ENCODE measurements at places on chromosomes 16 and 17. TPM values are rescaled to one million over a fixed set of nuclear protein-coding genes. Genes with fewer than 3 reads are reported as not detected.

ARHGAP44 gene
- total RNA-seq = 1.2 TPM

PRSS36 gene
- 2.3 TPM for total RNA-seq

RAB26 gene
- total RNA-seq = 13.4 TPM

OMG gene
- total RNA-seq = not detected

VMO1 gene
- 0.58 TPM for total RNA-seq

SCNN1G gene
- total RNA-seq = not detected

STH gene
- not detected for total RNA-seq

NPW gene
- 0.91 TPM for total RNA-seq

INO80E gene
- total RNA-seq = 72.2 TPM

C16orf96 gene
- not detected for total RNA-seq

KRTAP9-8 gene
- not detected for total RNA-seq

SLC35G6 gene
- not detected for total RNA-seq

TSPOAP1 gene
- 0.86 TPM for total RNA-seq

CSH2 gene
- not detected for total RNA-seq

C16orf46 gene
- 2.4 TPM for total RNA-seq

HSD17B1 gene
- 0.91 TPM for total RNA-seq

LITAFD gene
- total RNA-seq = not detected

CACNG5 gene
- total RNA-seq = not detected

PPP1R27 gene
- total RNA-seq = 2.4 TPM
